Nucleus accumbens (tissue), 56 donors: ENCODE measurements at places on chromosomes 12 and 14.

GRCh38 chr14:104443391-104444158 is 136.0 kb upstream of the C14orf180 start:
- no peak for DNase-seq

GRCh38 chr14:24194186-24194872 is 912 bp downstream of the TM9SF1 start:
- no peak for DNase-seq

GRCh38 chr14:102902523-102903247 is 19.8 kb upstream of the AMN start:
- DNase-seq, result no peak

DNA sequence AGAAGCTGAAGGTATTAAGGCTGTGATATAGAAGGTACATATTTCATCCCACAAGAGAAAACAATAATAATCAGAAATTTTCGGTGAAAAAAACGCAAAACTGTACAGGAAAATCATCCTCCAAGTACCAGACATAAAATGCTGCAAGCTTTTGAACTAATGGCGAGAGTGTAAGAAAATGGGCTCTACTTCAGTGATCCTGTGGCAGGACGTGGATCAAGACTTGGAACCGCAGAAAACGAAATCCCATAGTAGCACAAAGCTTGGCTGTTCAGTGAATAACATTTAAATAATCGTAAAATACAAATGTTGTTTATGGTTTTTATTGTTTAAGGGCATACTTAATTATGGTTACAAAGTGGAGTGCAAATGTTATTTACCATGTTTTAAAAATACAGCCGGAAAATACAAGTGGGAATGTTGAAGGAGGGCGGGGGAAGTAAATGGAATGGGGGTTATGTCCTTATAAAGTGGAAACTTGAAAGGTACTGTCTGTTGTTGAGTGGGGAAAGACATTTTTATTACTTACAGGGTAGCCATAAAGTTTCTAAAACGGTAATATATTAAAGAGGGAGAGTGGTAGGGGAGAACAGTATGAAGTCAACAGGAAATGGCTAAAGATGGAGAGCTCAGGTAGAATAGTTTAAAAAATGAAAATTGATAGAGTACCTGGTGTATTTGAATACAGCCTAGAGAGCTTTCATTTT is 1.1 kb downstream of the SMIM10L1 start:
- DNase-seq, result no peak

GRCh38 chr14:71686677-71687076 is 245.6 kb upstream of the RGS6 start:
- no peak for DNase-seq

DNA sequence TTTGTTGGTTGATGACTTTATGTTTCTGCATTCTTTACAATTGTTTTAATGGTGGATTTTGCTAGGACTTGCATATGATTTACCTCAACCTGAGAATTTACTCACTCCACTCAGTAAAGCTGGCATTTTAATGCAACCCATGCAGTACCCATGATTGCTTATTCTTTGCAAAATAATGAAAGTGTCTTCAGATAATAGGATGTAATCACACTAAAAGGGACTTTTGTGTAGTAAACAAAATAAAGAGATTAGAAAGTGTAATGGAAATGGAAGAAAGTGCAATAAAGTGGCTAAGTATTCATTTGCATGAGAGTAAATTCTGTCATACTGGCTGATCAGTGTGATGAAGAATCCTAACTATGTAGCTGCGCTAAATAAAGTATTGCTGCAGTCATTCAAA is 87.6 kb upstream of the NOVA1 start:
- no peak for DNase-seq

- DNase-seq, result no peak
Measured at GRCh38 chr12:130115646-130116045, 46.6 kb upstream of the FZD10 start.

DNA sequence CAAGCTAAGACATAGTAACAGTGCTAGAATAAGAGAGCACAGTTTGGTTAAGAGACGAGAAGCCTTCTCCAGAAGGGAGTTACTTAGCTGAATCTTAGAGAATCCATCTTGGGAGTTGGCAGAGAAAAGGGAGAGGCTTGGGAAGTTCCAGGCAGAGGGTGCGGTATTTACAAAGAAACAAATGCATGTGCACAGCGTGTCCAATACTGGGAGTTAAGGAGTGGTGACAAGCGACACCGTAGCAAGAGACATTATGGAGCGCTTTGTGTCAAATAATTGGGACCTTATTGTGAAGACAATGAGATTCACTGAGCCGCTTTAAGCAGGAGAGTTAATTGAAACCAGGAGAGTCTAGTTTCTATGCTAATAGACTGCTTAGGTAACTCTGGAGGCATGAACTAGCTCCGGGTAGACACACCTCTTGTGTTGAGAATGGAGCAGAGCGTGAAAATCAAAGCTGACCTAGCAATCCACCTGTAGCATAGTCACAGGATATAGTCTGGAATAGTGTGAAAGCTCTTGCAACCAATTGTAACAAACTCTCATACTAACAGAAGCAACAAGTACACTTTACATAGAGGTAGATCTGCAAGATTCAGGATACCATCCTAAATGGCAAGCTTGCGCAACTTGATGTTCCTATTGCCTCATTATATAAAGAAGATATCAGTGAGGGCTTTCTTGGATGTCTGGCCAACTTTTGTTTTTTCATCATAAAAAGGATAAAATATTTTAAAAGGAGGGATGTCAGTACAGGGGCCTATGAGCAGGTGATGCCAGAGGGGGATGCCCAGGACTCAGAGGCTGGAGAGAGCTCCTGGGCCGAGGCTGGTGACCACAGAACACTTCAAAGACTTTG is 5.3 kb downstream of the ALDH1L2 start:
- DNase-seq, result no peak
